ENCODE measurements at places on chromosomes 2 and 18.

GRCh38 chr2:113851640-113852039, 38.2 kb upstream of the ACTR3 start:
- DNase-seq: no peak

DNA sequence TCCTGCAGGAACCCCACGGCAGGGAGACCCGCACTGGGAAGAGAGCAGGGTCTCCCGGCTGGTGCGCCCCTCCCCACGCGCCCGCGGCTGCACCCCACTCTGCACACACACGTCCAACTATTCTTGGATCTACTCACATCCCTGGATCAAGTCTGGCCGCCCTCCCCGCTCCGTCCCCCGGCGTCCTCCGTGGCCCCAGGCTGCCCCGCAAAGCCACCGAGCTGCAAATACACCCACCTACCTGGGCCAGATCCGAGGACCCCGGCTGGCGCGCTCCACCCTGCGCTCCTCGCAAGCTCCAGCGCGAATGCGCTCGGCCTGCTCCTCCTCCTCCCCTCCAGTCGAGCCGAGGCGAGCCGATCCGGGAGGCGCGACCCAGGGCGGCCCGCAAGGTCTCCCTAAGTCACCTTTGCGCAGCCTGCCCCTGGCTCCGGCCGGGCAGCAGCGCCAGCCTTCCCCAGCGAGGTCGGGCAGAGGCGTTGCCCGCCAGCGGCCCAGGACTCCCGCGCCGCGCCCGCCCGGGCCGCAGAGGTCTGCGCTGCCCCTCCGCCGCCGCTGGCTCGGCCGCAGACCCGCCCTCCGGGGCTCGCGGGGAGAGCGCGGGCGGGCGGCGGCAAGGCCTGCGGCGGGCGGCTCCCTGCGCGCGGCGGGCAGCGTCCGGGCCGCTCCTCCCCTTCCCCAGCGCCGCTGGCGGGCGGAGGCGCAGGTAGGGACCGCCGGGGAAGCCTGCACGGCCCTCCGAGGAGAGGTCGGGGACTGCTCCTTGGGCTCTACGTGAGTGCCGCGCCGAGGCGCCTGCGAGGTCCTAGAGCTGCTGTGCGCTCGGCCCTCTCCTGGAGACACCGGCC, 126.0 kb downstream of the OSBPL1A start:
- DNase-seq: peak; percentile 65

GRCh38 chr2:220374282-220374681, 746.9 kb downstream of the SLC4A3 start:
- DNase-seq: no peak

DNA sequence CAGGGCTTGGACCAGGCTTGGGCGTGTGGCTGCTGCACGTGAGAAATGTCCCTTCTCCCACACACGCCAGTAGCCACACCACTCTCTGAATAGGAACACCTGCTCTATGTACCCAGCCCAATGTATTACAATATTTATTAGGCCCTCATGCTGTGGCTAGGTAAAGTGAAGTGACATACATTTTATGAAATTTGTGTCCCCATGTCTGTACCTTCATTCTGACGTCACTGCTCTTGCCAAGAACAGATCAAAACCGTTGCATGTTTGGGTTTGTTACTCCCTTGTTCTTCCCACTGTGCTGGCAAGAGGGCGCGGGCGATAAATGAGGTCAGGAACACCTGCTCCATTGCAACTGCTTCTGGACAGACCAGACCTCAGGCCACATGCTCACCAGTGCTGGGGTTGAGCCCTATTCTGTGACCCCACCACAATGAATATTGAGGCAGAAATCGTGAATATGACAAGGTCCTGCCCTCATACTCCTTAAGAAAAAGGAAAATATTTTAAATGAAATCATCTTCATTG, 436.4 kb upstream of the SALL3 start:
- DNase-seq: no peak

DNA sequence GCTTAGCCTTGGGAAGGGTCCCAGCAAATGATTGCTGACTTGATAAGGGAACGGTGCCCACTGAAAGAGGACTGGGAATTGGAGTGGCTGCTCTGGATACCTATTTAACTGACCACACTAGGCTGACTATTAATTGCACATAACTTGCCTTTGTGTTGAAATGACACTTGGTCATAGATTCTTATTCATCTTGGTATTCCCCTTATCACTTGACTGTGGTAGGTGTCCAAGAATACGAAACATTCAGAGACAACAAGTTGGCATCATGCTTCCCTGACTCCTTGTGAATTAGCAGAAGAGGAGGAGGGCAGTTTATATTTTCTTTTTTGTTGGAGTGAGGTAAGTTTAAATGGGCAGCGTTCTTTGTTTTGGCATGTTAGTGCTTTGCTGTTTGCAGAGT, 13.4 kb downstream of the FMNL2 start:
- no peak for DNase-seq

- no peak for DNase-seq
Observed at GRCh38 chr18:51137026-51137729, 60.3 kb downstream of the MEX3C start.

DNA sequence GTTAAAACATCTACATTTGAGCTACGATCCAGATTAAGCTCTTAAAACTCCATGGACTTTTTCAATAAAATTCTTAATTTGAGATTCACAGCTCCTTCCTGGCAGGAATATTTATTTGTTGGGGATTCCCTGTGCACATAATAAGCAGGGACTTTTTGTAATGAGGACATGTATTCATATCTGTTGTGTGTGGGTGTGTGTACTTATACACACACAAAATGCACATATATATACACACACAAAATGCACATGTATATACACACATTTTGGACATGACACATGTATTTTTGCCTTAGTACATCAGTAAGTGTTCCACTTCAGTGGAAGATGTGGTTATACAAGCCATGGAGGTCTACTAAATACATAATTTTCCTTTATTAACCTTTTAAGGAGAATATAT, 1131.1 kb upstream of the CDH2 start:
- no peak for DNase-seq

- DNase-seq: no peak
Observed at GRCh38 chr2:175815537-175815936, 186.5 kb downstream of the LNPK start.

GRCh38 chr2:202530038-202530437, 104.7 kb upstream of the FAM117B start:
- DNase-seq: no peak

DNA sequence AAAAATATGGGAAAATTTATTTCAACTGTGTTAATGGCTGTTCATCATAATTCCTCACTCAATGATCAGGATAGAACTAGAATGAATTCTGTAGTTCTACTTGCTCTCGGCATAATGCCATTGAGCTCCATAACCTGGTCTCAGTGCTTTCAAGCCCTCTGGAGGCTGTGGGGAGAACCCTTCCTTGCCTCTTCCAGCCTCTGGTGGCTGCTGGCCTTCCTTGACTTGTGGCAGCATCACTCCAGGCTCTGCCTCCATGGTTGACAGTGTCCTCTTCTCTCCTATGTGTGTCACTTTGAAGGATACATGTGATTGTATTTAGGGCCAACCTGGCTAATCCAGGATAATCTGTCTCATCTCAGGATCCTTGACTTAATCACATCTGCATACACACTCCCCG, 26.9 kb upstream of the CABYR start:
- no peak for DNase-seq

DNA sequence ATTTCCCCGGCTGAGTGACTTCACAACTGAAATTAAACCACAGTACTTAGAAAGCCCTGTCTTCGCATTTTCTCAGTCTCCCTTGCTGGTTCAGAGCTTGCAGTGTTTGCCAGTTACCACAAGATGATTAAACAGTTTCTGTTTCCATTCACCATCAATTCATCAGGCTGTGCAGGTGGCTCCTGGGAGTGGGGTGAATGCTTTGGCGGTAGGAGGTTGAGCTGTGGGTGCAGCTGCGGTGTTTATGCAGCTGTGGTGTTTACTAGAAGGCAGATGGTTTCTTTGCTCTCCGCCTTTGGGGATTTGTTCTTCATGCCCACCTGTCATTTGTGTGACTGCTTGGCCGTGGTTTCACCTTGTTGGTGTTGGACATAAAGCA, 16.1 kb downstream of the ACOXL start:
- peak; percentile 69 for DNase-seq

DNA sequence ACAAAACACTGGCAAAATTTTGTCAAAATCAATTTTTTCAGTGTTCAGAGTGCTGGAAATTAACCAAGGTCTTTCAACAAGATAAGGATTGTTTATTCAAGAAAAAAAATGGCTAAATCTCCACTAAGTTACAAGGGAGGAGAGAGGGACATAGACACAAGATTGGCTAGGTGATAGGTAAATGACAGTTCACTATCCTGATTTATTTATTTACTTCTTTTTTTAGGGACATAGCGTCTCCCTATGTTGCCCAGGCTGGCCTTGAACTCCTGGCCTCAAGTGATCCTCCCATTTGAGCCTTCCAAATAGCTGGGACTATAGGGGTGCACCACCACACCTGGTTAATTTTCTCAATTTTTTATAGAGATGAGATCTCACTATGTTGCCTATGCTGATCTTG, 3.7 kb upstream of the WDR33 start:
- DNase-seq: no peak

GRCh38 chr2:233153146-233153798, 93.1 kb downstream of the INPP5D start:
- no peak for DNase-seq

- no peak for DNase-seq
Observed at GRCh38 chr2:112153501-112153900, 15.3 kb downstream of the FBLN7 start.

- DNase-seq: no peak
Observed at GRCh38 chr18:44089732-44090131, 591.0 kb upstream of the SETBP1 start.

GRCh38 chr18:77299706-77300105, 50.1 kb downstream of the GALR1 start:
- DNase-seq: no peak

GRCh38 chr2:229193281-229193680, 77.8 kb downstream of the PID1 start:
- no peak for DNase-seq

DNA sequence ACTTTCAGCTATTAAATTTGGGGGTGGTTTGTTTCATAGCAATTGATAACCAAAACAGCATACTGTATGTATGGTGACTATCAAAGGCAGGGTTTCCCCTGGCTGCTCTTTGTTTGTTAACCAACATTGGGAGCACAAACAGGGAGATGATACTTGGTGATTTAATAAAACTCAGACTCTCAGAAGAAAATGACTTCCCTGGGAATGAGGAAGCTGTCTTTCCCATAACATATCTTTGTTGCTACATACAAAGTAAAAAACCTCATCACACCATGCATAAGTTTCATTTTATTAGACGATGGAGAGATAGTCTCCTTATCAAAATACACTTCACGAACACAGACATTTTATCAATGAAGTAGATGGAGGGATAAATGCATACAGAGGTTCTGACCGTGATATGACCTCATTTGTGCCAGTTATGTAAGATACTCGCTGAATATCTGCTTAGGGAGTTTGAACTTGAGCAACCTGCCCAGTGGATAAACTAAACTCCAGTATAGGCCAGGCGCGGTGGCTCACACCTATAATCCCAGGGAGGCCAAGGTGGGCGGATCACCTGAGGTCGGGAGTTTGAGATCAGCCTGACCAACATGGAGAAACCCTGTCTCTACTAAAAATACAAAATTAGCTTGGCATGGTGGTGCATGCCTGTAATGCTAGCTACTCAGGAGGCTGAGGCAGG, 3.8 kb upstream of the NFE2L2 start:
- DNase-seq: no peak

DNA sequence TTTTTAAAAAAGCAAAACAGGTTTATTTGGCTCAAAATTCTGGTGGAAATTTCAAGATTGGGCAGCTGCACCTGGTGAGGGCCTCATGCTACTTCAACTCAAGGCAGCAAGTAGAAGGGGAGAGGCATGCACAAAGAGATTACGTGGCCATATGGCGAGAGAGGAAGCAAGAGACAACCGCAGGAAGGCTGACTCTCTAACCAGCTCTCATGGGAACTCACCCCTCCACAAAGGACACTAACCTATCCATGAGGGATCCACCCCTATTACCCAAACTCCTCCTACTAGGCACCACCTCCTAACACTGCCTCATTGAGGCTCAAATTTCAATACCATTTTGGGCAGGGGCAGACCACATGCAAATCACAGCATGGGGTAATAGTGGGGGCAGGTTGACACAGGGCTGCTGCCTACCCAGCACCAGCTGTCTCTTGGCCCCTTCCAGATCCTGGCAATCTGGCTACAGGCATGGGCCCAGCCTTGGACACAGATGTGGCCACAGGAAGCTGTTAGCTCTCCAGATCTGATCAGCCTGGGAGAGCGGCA, 2.0 kb upstream of the CAPN10 start:
- DNase-seq: no peak

DNA sequence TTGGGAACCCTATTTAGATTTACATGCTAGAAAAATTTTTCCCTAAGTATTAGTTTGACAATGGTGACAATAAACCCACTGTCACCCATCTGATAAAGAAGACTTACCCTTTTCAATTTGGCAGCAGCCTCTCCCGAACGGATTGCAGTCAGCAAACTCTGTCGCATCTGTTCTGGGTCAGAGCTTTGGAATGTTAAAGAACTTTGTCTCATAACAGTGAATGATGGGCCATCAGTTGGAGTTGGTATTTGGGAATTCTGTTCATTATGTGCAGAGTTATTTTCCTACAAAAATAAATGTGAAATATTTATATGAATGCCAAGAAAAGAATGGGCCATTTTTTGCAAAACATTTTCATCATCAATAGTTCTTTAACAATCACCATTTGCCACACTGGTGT, 70.8 kb upstream of the GRB14 start:
- no peak for DNase-seq

DNA sequence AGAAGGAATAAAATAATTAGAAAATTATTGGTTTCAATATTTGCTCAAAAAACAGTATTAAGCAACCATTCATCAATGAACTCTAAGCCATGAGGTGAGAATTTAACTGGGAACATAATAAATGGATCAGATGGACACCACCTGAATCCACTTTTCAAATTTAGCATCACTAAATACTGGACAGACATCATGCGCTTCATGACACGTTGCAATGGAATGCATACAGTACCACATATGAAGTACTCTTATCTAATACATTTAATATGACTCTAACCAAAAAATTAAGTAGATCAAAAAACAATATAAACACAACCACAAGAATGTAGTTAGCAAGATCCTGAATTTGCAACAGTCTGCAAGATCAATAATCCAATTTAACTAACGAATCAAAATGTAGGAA, 76.6 kb downstream of the COBLL1 start:
- DNase-seq: no peak

DNA sequence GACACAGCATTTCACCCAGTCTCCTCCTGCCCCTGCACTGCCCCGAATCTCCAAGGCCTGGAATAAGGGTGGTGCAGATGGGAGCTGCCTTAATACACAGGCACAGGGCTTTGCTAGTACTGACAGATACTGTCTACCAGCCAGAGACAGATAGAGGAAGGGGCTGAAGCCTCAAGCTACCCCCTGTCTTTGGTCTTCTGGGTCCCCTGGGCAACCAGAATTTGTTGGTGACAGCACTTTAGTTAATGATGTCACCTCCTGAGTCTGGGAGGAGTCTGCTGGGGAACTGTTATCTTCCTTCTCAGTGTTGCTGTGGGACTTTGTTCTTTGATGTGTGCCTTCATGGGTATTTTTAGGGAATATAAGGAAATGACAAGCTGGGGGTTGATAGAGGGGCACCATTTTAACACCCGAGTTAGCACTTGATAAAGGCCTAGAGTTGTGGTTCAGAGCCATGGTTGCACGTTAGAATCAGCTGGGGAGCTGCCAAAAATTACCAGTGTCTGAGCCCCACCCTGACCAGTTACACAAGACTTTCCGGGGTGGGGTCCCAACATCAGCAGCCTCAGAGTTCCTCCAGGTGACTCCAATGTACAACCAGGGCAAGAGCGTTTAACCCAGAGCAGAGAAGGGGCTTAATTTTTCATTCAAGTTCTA, 136.8 kb downstream of the SMAD7 start:
- no peak for DNase-seq

Data from NCI-H1105 (cell line).